GM12892 (cell line): ENCODE measurements at places on chromosomes 4 and X.

- DNase-seq = no peak
These were observed 2.9 kb downstream of the CPZ start for GRCh38 chr4:8595237-8596087.

GRCh38 chr4:114474188-114474800 is 124.3 kb upstream of the UGT8 start:
- DNase-seq = no peak

DNA sequence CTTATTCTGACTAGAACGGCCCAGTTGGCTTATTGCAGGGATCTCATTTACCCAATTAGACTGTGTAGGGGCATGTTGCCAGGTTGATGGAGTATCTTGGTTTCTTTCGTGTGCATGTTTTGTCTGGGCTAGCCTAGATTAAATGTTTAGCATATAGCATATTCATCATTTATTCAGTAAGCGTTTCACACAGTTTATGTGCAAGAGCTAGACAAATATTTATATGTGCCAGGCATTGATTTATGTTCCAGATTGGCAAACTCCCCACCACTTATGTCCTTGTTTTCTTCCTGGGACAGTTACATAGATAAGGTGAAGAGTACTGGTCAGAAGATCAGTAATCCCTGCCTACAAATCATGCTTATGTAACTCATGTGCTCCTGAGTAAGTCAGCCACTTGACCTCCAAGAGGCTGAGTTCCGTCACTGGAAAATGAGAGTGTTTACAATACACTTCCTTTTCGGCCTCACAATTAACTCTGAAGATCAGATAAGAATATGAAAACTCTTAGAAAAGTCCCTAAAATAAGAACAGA is 57.2 kb downstream of the RUFY3 start:
- no peak for DNase-seq

GRCh38 chr4:185534866-185535611 is at the start of gene PDLIM3:
PDLIM3 (minus strand) TSS chr4:185535507; CDS start chr4:185535434, 73 bp downstream.
- DNase-seq = peak; percentile 42

DNA sequence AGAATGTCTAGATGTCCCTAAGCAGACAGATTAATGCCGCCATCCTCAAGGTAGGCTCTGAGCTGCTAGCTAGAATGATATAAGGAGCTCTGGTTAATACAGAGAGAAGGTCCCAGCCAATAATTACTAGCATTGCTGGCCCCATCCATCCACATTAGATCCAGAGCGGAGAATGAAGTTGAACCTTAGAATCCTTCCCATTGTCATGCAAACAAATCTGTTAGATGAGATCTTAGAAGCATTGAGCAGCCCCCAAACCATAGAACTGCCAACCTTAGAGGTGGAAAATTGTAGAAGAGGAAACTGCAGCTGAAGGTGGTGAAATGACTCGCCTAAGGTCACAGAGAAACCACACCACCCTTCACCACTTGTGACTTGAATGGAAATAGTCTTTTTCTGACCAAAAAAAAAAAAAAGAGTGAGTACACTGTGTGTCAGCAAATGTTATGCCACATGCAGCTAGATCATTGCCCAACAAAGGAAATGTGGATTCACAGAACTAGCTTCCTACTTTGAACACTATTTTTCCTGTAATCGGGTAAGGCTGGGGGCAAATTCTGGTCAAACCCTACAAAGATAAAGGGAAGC is 162.1 kb downstream of the SMIM20 start:
- DNase-seq = no peak

- no peak for DNase-seq
These were observed 102.6 kb upstream of the PRKX start for GRCh38 chrX:3815896-3816664.

- DNase-seq = peak; percentile 51
These were observed 35.0 kb upstream of the CLCN4 start for GRCh38 chrX:10121787-10122186.

GRCh38 chr4:185920171-185920570 is 108.2 kb upstream of the SORBS2 start:
- DNase-seq = no peak

- DNase-seq = no peak
These were observed 6.2 kb downstream of the CTBP1 start for GRCh38 chr4:1242506-1243450.

DNA sequence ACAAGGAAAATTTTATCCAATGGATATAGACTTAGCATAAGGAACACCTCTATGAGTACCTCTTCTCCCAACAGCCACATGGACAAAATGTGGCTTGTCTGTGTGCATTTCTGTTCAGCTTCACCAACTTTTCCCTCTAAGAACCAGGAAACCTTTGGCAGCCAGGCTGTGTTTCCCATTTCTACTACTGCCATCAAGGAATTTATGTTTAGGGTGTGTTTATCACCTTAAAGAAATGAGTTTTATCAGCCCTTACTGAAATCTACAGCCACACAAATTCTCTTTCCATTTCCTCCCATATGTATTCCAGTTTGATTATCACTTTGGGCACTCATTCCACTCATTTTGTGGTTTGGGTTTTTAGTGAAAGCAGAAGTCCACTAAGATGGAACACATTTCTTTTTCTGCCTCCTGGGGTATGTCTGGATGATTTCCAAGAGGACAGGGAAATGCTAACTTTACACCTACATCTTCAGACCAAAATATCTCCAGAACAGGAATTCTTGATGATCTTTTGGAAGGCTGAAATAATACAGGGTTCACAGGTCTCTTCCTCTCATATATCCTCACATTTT is 82.6 kb upstream of the MAOA start:
- no peak for DNase-seq

DNA sequence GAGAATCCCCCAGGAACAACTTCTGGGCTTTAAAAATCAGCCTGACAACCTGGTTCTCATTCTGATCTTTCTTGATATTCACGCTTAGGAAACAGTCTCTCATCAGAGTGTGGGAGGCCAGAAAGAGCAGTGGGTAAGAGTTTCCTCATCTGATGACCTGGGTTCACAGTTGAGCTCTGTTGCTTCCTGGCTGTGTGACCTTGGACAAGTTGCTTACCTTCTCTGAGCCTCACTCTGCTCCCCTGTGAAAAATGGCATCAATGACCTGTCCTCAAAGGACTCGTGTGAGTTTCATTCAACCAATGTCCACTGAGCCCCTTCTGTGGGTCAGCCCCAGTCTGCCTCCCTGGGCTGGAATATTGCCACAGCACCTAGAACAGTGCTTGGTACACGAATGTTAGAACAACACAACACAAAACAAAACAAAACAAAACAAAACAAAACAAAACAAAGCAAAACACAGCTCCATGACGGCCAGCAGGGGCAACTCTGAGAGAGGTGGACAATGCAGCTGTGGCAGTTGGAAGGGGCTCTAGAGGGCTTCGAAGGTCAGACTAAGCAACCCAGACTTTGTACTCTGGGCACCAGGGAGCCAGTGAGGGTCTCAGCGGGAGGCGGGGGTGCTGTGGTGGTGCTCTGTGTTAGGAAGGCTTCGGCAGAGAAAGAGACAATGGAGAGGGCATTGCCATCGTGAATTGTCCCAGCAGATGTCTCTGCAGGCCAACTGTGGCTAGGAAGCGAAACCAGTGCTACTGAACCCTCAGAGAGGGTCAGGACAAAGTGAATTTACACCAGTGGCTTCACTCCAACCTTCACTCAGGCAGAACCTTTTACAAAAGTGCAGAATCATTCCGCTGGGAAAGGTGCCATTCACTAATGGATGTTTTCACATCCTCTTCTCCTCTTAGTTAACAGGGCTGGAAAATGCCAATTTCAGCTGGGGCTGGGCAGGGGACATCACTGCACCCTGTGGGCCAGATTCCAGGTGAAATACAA is 14.3 kb upstream of the C4orf50 start:
- no peak for DNase-seq

DNA sequence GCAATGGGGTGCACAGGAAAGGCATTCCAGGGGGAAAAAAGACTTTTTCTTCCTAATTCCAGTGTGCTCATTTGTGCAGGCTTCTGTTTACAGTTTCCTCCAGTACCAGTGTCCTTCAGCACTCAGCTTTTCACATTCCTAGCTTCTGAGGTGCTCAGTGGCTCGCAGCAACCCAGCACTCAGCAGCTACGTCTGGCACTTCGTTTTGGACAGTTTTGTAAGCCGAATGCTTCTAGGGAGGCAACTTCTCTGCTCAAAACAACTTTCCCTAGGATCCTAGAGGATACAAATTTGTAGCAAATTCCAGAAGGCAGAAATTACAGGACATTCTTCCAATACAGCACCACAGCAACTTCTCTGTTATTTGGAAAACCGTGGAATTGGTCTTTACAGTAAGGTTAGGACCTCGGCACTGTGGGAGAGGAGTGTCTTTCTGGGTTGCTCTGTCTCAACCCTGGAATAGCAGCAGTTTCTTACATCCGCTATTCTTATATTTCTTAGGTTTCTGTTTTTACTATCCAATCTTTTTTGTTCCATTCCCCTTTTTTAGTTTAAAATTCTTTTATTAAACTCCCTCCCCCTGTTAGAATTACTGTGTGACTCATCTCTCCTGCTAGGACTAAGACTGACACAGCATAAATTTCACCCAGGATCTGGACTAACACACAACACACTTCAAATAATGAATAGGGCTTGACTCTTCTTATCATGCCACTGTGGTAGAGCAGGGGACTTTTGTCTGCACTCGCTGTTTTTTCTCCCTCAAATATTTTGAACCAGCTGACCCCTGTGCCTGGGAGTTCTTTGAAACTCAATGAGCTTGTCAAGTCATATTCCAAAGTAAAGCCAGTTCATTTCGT is 1314.7 kb downstream of the FSTL5 start:
- no peak for DNase-seq

GRCh38 chrX:64850371-64851082 is 125.7 kb downstream of the ZC4H2 start:
- DNase-seq = no peak

- no peak for DNase-seq
These were observed 74.6 kb upstream of the NEIL3 start for GRCh38 chr4:177235026-177235425.

DNA sequence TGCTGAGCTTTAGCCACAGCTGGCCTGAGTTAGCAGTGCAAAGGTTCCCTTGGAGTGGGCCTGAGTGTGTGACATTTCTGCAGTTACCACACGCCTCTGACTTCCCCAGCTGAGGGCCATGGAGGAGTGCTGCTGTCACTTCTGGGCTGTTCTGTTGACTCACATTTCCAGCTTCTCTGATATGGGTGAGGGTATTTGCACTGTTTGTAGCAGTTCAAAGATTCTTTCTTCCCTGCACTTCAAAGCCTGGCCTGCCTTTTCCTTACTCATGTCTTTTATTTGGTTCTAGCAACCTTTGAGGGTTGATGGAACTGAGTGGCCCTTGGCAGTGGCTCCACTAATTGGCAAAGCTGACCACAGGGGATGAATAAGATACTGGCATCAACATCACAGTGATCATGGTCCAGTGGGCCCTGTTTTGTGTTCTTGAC is 26.4 kb upstream of the SCML1 start:
- DNase-seq = no peak

DNA sequence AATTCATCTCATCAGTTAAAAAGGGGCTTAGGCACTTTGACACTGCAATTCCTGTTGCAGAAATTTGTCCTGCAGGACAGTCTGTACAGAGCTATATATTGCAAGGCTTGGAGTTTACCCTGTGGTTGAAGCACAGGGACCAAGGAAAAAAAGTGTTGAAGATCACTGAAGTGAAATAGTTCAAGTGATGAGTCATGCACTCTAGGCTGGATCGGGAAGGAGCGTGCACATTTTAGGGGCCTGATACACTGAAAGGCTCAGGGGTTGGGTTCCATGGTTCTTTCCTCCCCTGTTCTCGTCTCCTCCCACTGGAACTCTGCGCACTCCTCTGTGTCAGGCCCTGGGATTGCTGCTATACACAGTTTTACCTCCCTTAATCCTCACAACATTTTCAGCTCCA is 104.9 kb upstream of the ARMCX2 start:
- DNase-seq = no peak

- DNase-seq = no peak
These were observed 16.7 kb downstream of the CASK start for GRCh38 chrX:41906515-41907187.

- DNase-seq = no peak
These were observed 172.2 kb upstream of the TLL1 start for GRCh38 chr4:165700855-165701254.

GRCh38 chr4:56055027-56055977 is 106.6 kb downstream of the CEP135 start:
- DNase-seq = no peak

DNA sequence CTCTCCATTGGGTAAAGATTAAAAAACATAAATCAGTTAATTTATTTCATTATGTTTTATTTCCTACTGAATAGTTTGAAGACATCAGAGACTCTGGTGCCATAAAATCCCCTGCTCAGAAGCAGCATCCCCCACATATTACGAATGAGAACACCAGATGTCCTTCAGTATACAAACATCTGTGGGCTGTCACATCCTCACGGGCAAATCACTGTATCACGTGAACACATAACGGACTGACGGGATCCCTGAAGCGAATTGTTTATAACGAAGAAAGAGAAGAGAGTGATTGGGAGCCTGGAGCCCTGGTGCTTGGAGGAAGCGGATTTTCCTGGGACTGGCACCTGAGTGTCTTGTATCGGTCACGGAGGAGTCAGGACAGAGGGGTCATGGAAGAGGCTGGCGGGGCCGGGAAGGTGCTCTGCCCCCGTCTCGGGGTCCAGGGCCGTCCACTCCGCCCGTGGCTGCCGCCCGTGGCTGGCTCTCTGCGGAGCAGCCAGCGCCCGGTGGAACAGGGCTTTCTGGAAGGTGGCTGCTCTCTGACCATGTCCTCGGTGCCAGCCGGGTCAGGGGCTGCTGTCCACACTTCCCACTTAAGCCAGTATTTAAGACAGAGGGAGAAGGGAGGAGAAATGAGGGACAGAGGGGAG is 452.7 kb upstream of the FAT1 start:
- DNase-seq = no peak

- DNase-seq = no peak
These were observed 7.8 kb upstream of the TMEM144 start for GRCh38 chr4:158202481-158202880.

DNA sequence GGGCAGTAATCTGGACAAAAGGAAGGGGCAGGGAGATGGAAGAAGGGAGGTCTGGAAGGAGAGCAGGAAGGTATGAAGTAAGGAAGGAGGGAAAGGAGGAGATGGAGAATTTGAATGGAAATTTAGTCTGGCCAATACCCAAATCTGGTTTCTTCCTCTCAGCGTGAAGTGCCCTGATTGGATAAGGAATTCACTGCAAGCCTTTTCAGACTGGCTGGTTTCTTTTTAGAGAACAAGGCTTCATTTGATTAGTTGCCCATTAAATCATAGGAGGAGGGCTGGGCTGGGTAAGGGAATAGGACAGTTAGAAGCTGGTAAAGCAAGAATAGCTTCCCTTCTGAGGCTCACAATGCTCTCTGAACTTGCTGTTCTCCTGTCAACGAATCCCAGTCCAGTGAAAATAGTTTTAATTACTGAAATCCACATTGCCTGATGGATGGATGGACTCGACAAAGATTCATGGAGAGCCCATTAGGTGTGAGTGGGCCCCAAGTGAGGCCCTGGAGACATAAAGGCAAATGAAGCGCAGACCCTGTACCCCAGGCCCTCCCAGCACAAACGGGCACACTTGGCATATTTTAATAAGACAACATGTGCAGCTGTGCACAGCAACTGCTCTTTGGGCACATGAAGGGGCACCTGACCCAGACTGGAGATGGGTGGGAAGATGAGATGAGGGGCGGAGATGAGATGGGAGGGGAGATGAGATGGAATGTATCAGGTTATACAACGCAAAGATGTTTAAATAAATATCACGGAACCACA is 347.1 kb upstream of the GATB start:
- no peak for DNase-seq
